Suprapubic skin (tissue), 4 donors: ENCODE measurements at places on chromosomes 7 and 10. TPM values are rescaled to one million over a fixed set of nuclear protein-coding genes. Genes with fewer than 3 reads are reported as not detected.

EBLN1 gene
- total RNA-seq: not detected

SRPK2 gene
- total RNA-seq: 86.3 TPM

TIMM23 gene
- 35.3 TPM for total RNA-seq

DNA sequence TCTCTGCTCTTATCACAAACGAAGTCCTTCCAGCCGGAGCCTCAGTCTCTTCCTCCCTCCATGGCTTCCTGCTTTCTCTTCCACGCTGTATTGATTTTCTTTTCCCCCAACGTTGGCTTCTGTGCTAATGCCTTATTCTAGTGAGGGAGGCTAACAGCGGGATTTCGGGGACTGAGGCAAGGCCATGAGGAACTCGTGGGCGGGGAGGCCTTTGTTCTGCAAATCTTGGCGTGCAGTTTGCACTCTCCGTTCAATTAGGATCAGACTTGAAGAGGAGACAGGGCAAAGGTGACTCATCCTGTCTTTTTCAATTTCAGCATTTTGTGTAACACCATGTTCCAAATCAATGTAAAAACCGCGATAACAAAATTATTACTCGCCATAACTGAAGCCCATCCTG, 25.3 kb downstream of the EN2 start:
- DNase-seq: peak; percentile 48

- no peak for DNase-seq
Observed at GRCh38 chr7:159012353-159013069, 132.2 kb downstream of the VIPR2 start.

- DNase-seq: no peak
Observed at GRCh38 chr7:99623702-99624447, 7.1 kb downstream of the ZSCAN25 start.

GRCh38 chr7:29105191-29105590, 41.1 kb downstream of the CPVL start:
- no peak for DNase-seq

- no peak for DNase-seq
Observed at GRCh38 chr10:96695366-96695765, 24.9 kb downstream of the PIK3AP1 start.

DNA sequence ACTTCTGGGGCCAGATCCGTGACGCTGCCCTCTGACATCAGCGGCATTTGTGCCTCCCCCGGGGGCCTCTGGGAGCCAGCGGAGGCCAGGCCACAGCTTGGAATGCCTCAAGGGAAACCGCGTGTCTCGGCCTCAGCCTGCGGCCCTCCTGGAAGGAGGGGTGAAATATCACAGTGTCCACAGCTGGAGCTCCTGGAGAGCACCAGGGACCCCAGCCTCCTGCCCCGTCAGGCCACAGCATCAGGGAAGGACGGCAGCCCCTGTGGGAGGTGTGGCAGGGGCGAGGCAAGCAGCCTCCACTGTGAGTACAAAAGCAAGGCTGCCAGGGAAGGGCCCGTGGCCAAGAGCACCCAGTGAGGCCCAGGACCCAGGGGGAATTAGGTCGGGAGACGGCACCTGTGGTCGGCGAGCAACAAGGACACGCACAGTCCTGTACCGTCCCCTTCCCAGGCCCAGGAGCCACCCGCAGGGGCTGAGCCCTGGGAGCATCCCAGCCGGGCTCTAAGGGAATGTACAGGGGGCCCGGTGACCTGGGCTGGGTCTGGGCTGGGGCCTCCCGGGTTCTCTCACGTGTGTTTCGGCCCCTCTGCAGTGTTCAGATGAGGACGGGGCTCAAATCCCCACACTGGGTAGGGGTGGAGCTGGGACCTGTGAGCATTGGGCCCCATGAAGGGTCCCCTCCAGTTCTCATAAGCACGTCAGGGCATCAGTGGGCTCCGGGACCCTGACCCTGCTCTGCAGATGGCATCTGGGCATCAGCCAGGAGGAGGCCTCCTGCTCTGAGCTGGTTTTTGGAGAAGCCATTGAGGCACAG, 18.7 kb upstream of the KNDC1 start:
- DNase-seq: peak; percentile 40

DNA sequence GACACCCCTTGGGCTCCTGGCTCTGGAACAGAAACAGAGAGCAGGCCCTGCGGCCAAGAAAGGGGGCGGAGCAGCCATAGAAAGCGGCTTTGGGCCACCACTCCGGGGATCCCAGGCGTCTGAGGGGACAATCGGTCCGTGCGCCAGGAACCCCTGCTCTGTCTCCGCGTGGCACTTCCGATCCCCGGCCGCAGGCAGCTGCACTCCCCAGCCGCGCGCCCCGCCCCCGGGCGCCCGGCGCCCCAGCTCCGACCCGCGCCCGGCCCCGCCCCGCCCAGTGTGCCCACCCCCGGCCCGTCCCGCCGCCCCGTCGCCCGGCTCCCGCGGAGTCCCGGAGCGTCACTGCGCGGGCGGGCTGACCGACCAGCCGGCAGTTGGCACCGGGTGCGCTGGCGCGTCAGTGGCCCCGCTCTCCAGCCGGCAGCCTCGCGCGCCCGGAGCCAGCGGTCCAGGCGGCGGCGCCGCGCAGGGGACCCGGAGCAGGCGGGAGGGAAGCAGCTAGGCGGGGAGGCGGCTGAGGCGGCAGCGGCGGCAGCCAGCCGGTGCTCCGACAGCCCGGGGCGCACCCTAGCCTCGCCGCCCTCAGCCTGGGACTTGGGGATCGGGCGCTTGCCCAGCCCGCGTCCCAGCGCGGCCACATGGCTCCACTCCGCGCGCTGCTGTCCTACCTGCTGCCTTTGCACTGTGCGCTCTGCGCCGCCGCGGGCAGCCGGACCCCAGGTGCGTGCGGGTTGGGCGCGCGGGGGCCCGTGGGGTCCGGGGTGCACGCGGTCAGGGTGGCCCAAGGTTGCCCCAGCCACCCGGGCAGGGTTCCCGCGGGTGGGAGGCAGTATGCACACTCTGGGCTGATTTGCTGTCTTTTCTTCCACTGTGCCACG, at the start of gene ADAMTS14:
ADAMTS14 (plus strand) TSS at position 342 of the 878 bp plus-strand sequence; CDS start at position 639, 297 bp downstream.
- DNase-seq: no peak

GRCh38 chr10:63753808-63754207, 232.6 kb downstream of the REEP3 start:
- no peak for DNase-seq

GRCh38 chr7:41568135-41568534, 134.8 kb downstream of the INHBA start:
- no peak for DNase-seq
